ENCODE measurements at places on chromosomes 12 and 14.

GRCh38 chr14:50726372-50727107, 58.4 kb upstream of the SAV1 start:
- DNase-seq, result no peak

GRCh38 chr14:45222485-45223262, 30.3 kb downstream of the MIS18BP1 start:
- DNase-seq, result no peak

GRCh38 chr12:54201001-54201794, 12.4 kb upstream of the SMUG1 start:
- DNase-seq, result peak; percentile 69

GRCh38 chr12:2475984-2476383, 318.8 kb upstream of the FKBP4 start:
- DNase-seq, result no peak

DNA sequence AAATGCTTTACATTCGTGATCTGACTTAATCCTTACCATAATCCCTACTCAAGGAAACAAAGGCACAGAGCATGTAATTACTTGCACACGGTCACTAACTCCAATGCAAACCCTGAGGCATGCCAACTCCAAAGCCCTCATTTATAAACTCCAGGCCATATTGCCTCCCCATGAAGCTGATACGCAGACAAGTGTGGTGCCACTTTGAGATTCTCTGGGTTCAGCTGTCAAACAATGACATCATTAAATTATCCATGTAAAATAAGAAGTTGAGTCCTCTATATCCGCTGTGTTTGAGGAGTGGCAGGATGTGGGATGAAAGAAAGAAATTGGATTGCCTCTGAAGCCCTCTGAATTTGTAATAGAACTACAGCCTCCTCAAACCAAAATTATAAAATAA, 62.8 kb downstream of the ANO4 start:
- DNase-seq, result no peak

GRCh38 chr14:39085933-39086332, 17.1 kb downstream of the SEC23A start:
- no peak for DNase-seq

DNA sequence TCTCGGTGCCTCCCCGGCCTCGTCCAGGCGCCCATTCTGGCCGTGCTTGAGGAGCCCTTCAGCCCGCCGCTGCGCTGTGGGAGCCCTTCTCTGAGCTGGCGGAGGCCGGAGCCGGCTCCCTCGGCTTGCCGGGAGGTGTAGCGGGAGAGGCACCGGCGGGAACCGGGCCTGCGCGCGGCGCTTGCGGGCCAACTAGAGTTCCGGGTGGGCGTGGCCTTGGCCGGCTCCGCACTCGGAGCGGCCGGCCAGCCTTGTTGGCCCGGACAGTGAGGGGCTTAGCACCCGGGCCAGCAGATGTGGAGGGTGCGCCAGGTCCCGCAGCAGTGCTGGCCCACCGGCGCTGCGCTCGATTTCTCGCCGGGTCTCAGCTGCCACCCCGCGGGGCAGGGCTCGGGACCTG, 168.7 kb upstream of the RPL10L start:
- no peak for DNase-seq

GRCh38 chr12:50166799-50167048, 445 bp downstream of the CERS5 start:
- peak; percentile 23 for DNase-seq

DNA sequence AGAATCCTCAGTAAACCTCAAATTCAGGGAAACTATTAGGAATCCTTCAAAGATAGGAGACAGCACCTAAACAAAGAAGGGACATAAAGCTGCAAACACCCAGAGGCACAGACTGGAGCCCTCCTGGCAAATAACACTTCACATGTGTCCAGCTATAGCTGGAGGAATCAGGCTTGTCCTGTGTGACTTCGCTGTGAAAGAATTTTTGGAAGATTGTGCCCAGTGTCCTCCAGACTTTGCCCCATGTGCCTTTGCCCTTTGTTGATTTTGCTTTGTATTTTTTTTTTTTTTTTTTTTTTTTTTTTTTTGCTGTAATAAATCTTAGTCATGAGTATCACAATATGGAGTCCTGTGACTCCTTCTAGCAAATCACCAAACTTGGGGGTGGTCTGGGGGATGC, 136.8 kb downstream of the KCNH5 start:
- DNase-seq, result no peak

DNA sequence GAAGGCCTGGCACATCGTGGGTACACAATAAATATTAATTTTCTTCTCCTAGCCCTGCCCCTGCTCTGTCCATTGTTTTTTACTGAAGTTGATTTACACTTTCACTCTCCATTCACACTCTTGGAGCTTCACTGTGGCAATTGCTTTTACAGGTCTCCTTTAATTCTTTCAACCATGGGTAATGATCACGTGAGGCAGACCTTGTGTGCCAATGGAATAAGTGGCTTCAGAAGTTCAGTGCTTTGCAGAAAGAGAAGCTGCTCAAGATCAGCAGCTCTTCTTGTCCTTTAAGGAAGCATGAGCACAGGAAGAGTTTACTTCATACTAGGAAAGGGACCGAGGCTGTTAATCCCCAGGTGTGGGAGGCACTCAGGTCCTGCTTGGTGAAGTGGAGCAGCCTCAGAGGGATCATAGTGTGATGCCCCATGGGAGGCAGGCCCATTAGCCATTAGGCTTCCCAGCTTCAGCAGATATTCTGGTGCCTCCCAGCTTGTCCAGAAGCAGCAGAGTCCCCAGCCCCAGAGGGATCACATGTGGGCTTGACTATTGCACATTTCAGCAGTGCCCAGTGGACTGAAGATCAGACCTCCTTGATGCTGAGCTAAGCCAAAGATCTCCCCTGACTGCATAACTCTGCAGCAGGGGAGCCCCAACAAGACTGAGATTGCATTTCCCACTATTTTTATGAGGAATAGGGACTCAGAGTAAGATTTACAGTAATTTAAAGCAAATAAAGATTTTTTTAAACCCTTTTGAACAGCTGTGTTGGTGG, 5.0 kb upstream of the SLC35F4 start:
- no peak for DNase-seq
